ENCODE measurements at places on chromosomes 5 and 9.

DNA sequence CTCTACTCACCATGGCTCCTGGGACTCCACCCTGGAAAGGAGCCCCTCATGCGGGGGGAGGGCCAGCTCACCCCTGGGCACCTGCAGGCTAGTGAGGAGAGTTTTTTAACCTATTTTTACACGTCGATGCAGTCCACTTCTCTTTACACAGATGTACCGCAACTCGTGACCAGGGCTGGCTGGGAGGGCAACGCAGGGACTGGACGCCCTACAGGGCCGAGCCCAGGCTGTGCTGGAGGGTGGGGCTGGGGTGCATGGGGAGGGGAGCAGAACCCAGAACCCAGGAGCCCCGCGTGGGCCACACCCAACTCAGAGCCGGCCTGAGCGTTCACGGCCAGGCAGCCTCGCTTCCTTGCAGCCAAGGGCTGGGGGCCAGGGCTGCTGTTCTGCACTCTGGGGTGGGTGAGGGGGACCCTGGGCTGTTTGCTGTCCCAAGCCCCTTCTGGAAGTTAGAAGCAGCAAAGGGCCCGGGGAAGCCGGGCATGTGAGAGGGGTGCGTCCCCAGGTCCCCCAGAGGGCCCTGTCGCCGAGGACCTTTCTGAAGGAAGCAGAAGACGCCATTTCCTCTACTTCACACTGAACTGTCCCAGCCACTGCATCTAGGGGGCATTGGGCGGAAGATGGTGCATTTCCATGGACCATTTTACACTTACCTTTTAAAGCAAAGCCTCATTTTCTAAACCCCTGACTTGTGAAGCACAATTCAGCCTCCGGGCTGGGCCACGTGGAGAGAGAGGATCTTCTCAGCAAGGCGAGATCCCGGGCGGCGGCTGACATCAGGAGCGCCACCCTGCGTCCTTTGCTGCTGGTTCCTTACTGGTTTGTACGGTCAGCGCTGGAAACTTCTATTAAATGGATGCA is 90.5 kb downstream of the KCNT1 start:
- no peak for DNase-seq

DNA sequence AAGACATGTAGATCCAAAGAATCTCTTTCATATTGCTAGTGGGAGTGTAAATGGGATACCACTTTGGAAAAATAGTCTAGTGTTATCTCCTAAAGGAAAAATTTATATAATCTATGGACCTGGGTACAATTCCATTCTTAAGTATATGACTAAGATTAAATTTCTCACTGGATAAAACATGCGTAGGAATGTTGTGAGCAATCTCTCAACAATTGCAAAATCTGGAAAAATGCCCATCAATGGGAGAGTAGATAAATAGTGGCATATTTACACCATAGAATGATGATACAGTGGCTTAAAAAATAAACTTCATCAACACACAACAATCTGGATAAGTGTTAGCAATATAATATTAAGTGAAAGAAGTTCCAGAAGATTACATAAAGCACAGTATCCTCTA is 469.5 kb downstream of the MAN2A1 start:
- DNase-seq: no peak

DNA sequence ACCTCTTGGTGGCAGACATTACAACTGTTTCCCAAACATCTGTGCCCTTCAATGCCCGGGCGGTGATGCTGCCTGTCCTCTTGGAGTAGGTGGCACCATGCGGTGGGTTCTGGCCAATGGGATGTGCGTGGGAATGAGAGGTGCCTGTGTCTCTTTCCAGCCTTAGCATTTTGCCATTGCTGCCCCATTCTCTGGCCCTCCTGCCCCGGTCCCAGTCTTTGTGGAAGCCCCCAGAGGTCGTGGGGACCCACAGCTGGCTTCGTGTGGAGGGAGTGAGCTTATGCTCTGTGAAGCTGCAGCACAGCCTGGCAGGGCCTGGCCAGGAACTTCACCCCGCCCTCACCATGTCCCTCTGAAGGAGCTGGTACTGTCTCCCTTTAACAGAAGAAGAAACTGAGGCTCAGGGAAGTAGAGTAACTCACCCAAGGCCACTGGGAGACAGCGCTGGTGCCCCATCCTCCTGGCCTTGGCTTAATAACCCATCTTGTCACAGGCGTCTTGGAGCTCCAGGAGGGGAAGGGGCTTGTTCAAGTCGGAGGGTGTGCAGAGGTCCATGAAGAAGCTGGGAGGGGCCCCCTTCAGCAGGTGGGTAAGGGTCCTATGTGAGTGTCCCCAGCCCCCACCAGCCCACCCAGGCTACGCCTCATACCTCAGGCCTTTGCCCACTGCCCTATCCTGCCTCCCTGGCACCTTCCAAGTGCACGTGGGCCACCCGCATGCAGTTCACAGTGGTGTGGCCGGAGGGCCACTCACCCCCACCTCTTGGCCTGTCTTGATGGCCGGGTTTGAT is 173.6 kb downstream of the GAPVD1 start:
- DNase-seq: no peak

DNA sequence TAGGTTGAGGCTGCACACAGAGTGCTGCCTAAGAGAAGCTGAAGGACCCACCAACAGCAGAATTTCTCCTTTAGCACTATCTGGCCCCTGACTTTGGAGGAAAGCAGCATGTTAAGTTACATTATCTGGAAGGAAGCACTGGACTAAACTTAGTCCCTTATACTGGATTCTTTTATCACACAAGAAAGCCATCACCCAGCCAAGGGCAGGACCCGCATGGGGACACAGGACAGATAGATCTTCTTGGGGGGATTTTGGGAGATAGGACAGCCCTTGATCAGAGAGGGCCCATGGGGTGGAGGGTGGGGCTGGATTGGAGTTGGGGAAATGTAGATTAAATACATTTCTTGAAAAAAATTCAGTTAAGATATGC is 14.4 kb downstream of the ANKRD33B start:
- no peak for DNase-seq

DNA sequence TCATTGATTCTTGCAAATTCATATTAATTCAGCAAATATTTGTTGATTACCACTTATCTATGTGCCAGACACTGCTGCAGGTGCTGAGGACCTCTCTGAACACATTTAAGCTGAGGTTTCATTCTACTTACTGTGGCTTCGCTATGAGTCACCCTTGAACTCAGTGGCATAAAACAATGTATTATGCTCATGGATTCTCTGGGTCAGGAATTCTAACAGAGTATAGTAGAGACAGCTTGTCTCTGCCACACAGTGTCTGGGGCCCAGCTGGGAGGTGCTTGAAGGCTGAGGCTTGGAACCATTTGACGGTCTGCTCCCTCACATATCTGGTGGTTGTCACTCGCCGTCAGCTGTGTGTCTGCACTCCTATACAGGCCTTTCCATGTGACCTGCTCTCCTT is 124.3 kb upstream of the NR3C1 start:
- DNase-seq: no peak

GRCh38 chr5:94314460-94315131 is 303.8 kb downstream of the KIAA0825 start:
- peak; percentile 12 for DNase-seq
